ENCODE measurements at places on chromosomes 6 and 20.

- no peak for DNase-seq
Observed at GRCh38 chr6:162157167-162157870, 570.2 kb downstream of the PRKN start.

GRCh38 chr6:40877362-40877761, 161.7 kb downstream of the UNC5CL start:
- DNase-seq: no peak

- no peak for DNase-seq
Observed at GRCh38 chr6:125267806-125268523, 33.8 kb downstream of the HDDC2 start.

- no peak for DNase-seq
Observed at GRCh38 chr6:84866715-84867114, 102.3 kb upstream of the TBX18 start.

GRCh38 chr20:62776692-62777527, 19.4 kb upstream of the MRGBP start:
- DNase-seq: no peak

DNA sequence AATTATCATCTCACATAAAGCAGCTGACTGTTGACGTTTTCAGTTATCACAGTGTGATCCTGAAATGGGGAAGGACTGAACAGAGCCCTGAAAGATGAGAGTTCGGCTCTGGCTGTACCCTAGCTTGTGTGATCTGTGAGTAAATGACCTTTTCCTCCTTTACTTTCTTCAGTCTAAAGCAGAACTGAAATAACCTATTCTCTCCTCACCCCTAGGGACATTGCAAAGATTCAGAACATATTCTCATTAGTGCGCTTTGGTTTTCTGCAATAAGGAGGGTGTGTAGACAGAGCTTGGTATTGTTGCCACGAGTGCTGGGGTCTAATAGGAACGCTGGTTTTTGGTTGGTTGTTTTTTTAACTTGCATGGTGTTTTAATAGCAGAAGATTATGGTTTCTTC, 16.7 kb downstream of the FARS2 start:
- no peak for DNase-seq

Measured in C1 segment of cervical spinal cord (tissue), 14 donors.